Ascending aorta (tissue), 2 donors: ENCODE measurements at places on chromosomes 5 and 9. TPM values are rescaled to one million over a fixed set of nuclear protein-coding genes. Genes with fewer than 3 reads are reported as not detected.

LIX1 gene
- not detected for total RNA-seq

FBP2 gene
- not detected for total RNA-seq

SV2C gene
- total RNA-seq = not detected

PCDHA12 gene
- not detected for total RNA-seq

DNA sequence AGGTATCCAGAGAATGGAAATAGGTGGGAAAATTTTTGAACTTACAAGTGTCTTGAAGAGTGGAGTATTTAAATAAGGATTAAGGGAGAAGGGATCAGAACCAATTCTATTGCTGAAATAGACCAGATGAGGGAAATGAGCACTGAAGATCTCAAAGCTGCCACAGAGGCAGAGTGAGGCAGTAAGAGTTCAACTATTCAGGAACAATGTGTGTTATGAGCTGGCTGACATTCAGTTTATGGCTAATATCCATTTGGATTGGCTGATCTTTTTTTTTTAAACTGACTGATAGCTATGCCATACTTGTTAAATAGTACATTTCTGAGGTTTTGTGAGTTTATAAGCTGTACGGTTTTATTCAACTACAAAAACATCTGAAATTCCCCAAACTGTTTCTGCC lies 95.3 kb upstream of the GNA14 start:
- H3K27ac ChIP-seq = no peak overlapping the region
- H3K4me1 ChIP-seq = no peaks in the 10 kb centered on the region
- H3K4me3 ChIP-seq = no peak overlapping the region
- DNase-seq = no peak
- no peaks in the 10 kb centered on the region for H3K36me3 ChIP-seq
- H3K27me3 ChIP-seq = no peaks in the 10 kb centered on the region

DNA sequence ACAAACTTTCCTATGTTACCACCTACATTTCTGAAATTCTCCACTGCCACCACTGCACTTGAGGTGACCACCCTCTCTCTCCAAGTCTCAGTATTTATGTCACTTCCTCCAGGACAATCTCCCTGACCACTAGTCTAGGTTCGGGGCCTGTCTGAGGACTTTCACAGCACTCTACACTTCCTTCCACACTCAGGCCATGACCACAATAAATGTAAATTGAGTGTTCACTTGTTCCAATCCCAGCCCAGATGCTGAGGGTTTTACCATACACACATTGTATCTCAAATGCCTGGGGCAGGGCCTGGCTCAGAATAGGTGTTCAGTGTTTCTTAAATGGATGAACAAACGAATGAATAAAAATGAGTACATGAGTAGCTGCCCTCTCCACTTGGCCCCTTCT lies 26.9 kb upstream of the CCNG1 start:
- no peak overlapping the region for H3K27ac ChIP-seq
- H3K36me3 ChIP-seq = no peaks in the 10 kb centered on the region
- no peak overlapping the region for H3K4me3 ChIP-seq
- H3K4me1 ChIP-seq = no peaks in the 10 kb centered on the region

- no peak for DNase-seq
- no peak overlapping the region for H3K27ac ChIP-seq
These were observed 284.4 kb downstream of the ENC1 start for GRCh38 chr5:74356009-74356695.

GRCh38 chr5:1033606-1034420 lies 25.2 kb downstream of the NKD2 start:
- no peak overlapping the region for H3K27ac ChIP-seq
- no peaks in the 10 kb centered on the region for H3K27me3 ChIP-seq
- no peaks in the 10 kb centered on the region for H3K4me1 ChIP-seq
- no peaks in the 10 kb centered on the region for H3K36me3 ChIP-seq

DNA sequence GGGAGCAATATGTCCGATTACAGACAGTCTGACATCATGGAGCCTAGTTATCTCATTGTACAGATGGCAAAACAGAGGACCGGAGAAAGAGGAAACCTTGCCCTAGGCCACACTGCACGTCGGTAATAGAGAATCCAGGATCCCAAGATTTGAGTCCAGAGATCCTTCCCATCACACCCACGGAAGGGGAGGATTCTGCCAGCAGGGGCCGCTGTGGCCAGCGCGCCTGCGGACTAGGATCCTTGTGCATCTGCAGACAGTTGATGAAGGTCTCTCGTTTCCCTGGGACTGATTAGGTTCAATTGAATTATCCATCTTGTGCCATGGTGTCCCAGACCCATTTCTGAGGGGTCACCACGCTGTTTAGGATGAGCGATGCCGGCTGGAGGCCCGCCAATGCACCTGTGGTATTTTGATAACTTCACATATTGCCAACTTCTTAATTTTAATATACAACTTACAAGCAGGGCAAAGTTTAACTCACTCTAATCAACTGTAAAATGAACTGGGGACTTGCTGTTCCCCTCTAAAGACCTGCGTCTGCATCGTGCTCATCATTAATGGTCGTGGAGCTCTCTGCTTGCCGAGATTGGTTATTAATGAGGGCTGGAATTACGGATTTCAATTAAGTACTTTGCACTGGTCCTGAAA lies 592.7 kb upstream of the BRINP1 start:
- no peaks in the 10 kb centered on the region for H3K4me1 ChIP-seq
- no peak overlapping the region for H3K4me3 ChIP-seq
- no peaks in the 10 kb centered on the region for H3K27me3 ChIP-seq
- no peak for DNase-seq

- peaks cover 10% of the 10 kb centered on the region for H3K4me1 ChIP-seq
- no peak overlapping the region for H3K4me3 ChIP-seq
- no peak for DNase-seq
- H3K27ac ChIP-seq = no peak overlapping the region
- peaks cover 41% of the 10 kb centered on the region for H3K36me3 ChIP-seq
These were observed 3.6 kb upstream of the SNAPC4 start for GRCh38 chr9:136403538-136403914.

- H3K36me3 ChIP-seq = no peaks in the 10 kb centered on the region
- no peaks in the 10 kb centered on the region for H3K27me3 ChIP-seq
- DNase-seq = no peak
- H3K4me3 ChIP-seq = no peak overlapping the region
These were observed 2.4 kb upstream of the MOB3B start for GRCh38 chr9:27532046-27532445.
